ENCODE measurements at places on chromosomes 3 and 15.
A peak's percentile ranks its signal among the peaks of the same experiment; 100 is the strongest.

DNA sequence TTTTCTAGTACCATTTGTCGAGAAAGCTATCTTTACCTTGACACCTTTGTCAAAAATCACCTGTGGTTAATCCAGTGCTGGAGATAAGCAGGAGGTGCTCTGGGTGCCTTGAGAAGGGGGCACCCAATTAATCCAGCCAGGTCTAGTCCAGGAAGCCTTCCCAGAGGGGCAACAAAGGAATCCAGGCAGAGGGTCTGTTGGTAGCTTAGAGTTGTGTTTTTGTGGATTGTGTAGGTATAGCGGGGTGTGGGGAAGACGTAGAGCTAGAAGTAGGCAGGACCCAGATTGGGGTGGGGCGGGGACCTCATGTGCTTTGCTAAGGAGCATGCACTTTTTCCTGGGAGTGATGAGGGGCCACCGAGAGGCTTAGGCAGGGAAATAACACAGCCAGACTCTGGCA, 6.0 kb upstream of the PIGZ start:
- no peak for DNase-seq

GRCh38 chr3:185717121-185717520, 107.7 kb downstream of the IGF2BP2 start:
- DNase-seq = no peak

DNA sequence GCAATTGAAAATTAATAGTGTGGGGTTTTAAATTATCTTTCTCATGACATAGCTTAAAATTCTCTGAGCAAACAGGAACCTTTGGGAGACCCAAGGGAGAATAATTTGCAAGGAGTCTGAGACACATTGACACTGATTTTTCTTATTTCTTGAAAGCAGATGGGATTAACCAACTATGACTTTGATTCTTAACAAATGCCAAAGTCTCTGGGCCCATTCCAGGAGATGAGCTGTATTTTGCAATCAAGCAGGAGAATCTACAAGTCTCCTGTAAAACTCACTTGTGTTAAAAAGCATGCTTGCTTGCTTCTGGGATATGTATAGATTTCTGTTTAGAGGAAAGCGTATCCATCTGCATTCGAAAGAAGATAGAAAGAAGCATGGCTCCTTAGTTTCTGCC, 71.3 kb upstream of the STT3B start:
- no peak for DNase-seq

DNA sequence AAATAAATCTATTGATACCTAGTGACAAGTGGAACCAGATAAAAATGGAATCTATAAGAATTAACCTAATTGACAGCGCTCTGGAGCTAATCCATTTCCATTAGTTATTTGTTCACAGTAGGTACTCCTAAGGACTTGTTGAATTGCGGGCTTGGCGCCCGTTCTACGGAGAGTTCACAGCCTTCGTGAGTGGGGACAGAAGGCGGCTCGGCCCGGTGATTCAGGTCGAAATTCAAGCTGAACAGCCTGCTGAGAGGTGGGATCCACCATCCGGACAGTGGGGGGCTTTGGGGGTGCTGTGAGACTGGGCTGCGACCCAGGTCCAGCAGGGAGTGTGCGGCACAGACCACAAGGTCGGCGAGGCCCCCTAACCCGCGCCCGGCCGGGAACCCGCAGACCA, 779 bp upstream of the CTNNB1 start:
- no peak for DNase-seq

DNA sequence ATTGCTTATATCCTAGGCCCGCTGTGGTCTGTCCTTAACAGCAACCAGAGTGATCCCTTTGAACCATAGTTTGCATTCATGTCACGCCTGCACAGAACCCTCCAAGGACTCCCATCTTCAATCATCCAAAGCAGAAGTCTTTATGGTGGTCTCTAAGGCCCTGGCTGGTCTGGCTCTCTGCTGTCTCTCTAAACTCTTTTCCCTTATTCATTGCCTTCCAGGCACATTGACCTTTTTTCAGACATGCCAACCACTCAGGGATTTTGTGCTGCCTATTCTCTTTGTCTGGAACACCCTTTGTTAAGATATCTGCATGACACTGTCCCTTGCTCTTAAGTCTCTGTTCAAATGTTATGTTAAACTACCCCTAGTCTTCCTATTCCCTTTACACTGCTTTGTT, 21.9 kb upstream of the ZBTB47 start:
- no peak for DNase-seq

DNA sequence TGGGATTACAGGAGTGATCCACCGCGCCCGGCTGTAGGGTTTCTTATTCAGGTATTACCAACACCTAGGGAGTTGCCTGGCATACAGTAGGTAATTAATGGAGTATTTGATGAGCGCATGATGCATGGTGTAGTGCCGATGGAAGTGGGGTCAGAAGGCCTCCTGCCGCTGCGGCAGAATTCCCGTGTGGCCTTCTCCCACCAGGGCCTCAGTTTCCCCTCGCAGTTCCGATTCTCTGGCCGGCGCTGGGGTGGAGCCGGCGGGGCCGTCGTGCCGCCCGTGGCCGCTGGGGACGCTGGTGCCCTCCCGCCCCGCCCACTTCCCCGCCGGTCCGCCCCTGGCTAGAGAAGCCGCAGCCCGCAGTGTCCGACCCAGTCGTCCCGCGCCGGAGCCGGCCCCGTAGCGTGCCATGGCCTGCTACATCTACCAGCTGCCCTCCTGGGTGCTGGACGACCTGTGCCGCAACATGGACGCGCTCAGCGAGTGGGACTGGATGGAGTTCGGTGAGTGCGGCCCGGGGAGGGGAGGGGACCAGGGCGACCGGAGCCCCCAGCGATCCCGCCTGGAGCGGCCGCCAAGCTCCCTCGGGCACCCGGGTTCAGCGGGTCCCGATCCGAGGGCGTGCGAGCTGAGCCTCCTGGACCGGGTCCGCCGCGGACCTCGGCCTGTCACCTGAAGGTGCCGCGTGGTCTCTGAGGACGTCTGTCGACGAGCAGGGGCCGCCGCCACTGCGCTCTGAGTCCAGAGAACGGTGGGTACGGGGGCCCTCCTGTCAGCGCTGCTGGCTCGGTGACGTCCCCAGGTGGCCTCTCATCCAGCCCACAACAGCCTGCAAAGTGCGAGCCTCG, at the start of gene IRAK2:
Gene IRAK2 (plus strand): TSS at position 374 of the 848 bp plus-strand sequence. CDS start 36 bp downstream, at position 410.
- peak; percentile 45 for DNase-seq

DNA sequence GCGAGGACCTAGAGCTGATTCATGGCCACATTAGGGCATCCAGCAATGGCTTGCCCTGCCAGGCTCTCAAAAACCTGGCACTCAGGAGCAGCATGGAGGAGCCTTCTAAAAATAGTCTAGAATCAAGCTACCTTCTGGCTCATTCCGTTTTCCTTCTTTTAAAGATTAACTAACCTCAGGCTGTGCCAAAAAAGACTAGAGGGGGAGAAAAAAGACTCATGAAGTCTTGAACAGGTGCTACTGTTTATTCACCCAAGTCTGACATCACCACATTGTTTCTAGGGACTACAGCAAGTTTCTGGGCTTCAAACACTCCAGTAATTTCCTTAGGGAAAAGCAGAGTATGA, 125.8 kb downstream of the TNIK start:
- no peak for DNase-seq
